ENCODE measurements at places on chromosomes 7 and 10.

DNA sequence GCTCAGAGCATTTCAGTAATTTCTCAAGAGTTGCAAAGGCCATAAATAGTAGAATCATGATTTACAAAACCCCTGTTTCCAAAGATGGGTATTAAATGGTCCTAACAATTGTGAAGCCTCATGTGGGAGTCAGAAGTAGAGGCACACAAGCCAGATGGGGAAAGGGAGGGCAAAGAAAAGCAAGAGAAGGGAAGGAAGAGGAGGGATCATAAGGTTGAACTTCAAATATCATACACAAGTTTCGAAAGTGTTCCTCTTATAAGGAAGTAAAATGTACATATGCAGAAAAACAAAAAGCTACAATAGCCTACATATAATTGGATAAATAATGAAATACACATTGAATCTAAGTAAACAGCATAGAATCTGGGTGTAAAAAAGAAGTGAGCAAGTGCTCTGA lies 6.0 kb downstream of the LIPN start:
- no peak for DNase-seq

- DNase-seq, result no peak
Measured at GRCh38 chr10:48821692-48822091, 117.9 kb downstream of the LRRC18 start.

DNA sequence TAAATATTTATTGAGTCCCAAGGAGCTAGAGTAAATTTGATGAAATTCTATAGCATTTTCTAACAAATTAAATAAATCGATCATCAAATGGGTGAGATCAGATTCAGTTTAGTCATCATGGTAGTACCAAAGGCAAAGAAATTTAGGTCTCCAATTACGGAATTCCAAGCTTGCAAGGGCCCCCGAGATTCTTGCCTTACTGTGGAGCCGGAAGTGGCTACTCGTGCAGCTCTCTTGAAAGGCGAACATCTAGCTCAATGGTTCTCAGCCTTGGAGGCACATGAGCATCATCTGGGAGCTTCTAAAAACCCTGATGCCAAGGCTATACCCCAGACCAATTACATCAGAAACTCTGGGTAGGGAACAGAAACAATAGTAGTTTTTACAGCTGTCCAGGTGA lies 117.9 kb upstream of the PRR15 start:
- no peak for DNase-seq

- no peak for DNase-seq
Measured at GRCh38 chr7:125278318-125278717, 348.7 kb upstream of the POT1 start.

- DNase-seq, result no peak
Measured at GRCh38 chr7:51256209-51256781, 60.3 kb downstream of the COBL start.

DNA sequence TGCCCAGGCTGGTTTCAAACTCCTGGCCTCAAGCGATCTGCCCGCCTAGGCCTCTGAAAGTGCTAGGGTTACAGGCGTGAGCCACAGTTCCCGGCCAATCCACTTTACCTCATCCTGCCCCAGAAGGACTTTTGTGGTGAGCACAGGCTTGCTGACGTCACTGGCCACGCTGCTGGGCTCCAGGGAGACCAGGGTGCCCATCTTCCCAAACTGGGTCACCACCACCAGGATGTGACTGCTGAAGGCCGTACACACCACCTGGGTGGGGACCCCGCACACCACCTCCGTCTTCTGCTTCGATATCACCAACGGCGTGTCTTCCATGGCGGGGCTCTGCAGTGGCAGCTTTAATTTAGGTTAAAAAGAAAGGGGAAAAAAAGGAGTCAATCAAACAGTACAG lies 816 bp downstream of the PSMG3 start:
- DNase-seq, result peak; percentile 82

Measured in M059J (cell line).